HS-5 (cell line): ENCODE measurements at places on chromosomes 12 and 14.

DNA sequence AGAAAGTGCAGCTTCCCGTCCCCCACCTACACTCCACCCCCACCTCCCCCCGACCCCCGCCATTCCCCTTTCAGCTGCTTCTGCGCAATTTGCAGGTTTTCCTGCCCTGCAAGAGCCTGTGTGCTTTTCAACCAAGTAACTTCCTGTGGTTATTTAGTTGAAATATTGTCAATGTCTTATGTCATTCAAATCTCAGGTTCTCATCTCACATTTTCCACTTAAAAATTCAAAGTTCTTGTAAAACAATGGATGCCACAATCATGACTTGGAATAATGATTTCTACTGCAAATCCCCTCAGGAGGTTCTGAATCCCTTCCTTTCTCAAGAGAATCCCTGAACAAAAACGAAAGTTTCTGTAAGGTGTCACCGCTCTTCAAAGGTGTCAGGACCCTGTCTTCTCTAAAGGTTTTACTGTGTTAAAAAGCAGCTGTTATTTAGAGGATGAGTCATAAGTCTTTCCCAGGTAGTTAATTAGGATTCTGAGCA is 31.6 kb downstream of the WBP11 start:
- DNase-seq: no peak

DNA sequence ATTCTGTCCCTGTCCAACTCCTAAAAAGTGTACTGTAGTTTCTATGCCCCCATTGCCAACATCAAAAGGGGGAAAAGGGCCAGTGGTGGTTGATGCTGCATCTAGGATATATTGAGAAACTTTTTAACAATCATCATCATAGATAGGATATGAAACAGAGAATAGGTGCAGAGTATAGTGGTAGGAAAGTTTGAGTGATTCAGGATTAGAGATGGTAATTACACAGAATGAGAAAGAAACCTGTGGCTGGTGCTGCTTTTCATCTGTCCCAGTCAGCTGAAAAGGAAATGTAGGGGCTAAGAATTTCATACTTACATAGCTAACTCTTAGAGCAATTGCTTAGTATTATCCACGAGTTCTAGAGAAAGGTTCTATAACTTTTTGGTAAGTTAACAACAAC is 67.6 kb downstream of the GTF2A1 start:
- no peak for DNase-seq

GRCh38 chr12:48687592-48687991 is 5.6 kb upstream of the KANSL2 start:
- no peak for DNase-seq

GRCh38 chr14:77046721-77047120 is 18.2 kb upstream of the IRF2BPL start:
- no peak for DNase-seq

GRCh38 chr14:54501480-54501879 is 8.2 kb upstream of the CGRRF1 start:
- no peak for DNase-seq

DNA sequence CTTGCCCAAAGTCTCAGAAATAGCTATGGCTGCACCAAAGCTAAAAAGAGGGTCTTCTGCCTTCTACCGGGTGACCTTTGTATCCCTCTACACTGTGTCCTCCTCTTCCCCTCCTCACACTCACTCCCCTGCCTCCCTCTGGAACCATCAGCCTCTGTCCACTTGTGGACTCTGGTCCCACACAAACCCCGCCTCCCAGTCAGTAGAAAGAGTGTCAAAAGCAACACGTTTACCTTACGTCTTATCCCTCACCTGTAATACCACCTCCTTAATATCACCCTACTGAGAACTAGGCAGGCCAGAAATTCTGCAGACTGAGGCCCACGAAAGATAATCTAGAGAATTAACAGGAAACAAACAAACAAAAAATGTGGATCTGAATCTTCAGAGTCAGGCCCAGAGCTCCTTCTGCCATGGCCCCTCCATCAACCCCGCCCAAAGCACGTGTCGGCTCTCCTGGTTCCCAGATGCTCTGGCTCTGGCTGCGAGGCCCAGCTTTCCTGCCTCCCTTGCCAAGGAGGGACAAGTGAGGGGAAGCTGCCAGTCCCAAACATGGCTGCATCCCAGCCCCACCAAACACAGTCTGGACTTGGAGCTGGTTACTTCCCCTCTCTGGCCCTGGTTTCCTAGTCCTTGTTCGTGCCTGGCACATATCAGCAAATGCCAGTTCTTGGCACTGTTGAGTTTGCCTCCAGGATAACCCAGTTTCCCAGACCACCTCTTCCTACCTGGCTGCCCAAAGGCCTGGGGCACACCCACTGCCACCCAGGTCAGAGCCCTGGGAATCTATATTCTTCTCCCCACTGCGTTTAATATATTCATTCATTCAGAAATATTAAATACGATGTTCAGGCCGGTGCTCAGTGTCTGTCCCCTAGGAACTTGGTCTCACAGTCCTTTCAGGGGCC is 2.7 kb downstream of the ACTN1 start:
- DNase-seq: no peak

GRCh38 chr12:49588721-49589516 is 16.5 kb downstream of the FAM186B start:
- DNase-seq: no peak

GRCh38 chr12:96364092-96364700 is 36.0 kb downstream of the CDK17 start:
- no peak for DNase-seq

- no peak for DNase-seq
Measured at GRCh38 chr12:132513458-132514135, 23.6 kb downstream of the FBRSL1 start.

GRCh38 chr14:23829736-23830471 is 123.7 kb upstream of the DHRS4 start:
- DNase-seq: peak; percentile 80

GRCh38 chr12:130459916-130460315 is 122.2 kb downstream of the PIWIL1 start:
- DNase-seq: no peak
